Activated CD8-positive, alpha-beta T cell treated with anti-CD3 and anti-CD28 coated beads, Interleukin-2, amount 10 ng/mL, durations not matched to agents 7 days and 5 days (primary cell): ENCODE measurements at places on chromosomes 1 and 21.

DNA sequence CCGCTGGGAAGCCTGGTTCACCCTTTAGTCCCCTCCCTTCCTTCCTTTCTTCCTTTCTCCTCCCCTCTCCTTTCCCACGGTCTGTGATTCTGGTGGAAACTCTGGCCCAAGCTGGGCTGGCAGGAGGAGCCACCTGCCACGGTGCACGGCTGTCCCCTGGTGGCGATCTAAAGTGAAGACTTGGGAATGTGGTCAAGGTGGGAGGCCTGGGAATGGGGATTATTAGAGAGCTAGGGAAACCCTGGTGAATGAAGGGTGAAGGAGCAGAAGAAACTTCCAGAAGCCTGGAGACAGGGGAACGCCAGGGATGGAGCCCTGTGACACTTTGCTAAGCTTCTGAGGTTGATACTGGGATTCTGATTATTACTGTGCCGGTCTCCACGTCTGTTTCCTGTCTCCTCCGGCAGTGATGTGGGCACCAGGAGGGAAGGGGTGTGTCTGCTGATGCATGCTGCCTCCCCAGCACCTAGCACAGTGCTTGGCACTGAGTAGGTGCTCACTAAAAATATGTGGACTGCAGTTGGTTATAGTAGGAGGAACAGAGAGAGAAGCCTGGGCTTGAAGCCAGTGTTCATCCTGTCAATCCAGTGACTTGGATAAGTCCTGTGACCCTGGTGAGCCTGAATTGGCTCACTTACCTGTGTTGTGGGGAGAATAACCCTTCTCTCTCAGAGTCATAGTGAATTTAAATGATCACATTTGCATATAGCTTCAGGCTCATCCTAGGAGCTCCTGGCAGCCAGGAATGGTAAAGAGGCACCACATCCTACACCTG is 71.2 kb upstream of the NBPF3 start:
- peak; percentile 60 for DNase-seq

DNA sequence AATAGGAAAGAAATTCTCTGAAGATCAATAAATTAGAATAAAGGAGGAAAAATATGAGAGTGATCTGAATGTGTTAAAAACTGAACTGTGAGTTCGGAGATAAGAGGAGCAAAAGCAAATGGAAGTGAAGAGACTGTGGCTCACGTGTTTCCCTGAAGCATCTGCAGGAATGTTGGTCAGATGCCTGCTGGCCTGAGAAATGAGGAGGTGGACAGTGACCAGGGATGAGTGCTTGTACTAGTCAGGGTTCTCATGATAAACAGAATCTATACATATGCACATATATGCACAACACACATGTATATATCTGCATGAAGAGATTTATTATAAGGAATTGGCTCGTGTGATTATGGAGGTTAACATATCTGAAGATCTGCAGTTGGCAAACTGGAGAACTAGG is 103.4 kb upstream of the TIAM1 start:
- DNase-seq = no peak

GRCh38 chr1:28902738-28903137 is 11.6 kb upstream of the EPB41 start:
- no peak for DNase-seq

DNA sequence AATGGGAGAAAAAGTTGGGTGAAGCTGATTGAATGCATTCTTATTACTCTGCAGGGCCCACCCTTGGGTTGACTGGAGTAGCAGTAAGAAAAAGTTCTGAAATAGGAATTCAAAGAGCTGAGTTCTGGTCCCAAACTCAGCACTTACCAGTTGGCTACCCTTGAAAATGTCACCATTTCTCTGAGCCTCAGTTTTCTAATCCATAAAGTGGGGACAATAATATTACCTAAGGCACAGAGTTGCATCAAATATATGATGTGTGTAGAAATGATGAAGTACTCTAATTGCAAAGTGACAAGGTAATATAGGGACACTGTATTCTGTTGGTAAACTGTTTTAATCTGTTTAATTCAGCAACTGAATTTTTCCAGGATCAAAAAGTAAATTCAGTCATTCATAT is 1.2 kb downstream of the LRRC52 start:
- no peak for DNase-seq

- peak; percentile 31 for DNase-seq
Observed at GRCh38 chr21:37006486-37007291, at the start of gene RIPPLY3. Gene RIPPLY3 (plus strand): TSS chr21:37006702. CDS start chr21:37006773, 71 bp downstream.

GRCh38 chr1:2479618-2480017 is 3.5 kb downstream of the PLCH2 start:
- no peak for DNase-seq

DNA sequence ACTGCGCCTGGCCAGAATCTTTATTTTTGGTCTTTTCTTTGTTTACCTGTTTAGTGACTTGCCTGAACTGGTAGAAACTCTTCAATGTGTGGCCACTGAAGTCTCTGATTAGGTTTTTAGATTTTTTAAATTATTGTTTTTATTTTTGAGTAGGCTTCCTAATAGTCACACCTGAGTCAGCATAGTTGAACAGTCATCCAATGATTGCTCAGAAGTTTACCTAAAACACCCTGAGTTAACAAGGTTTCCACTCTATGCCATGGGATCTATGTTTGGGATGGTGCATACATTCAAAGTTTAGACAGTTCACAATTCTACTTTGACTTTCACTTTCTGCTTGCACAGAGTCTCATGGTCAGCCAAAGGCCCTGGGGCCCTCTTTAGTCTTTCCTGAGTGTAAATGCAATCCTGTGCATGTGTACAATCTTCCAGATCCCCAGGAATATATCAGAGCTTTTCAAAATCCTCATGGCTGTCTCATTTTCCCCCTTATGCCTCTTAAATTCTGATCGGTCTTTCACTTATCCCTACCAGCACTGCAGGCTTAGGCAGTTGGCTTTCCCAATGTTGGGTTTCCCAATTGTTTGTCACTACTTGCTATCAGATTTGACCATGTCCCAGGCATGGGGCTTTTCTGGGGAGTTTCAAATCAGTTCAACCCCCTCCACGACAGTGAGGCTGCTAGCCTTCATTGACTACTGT is 114.4 kb upstream of the RAB3GAP2 start:
- DNase-seq = no peak

DNA sequence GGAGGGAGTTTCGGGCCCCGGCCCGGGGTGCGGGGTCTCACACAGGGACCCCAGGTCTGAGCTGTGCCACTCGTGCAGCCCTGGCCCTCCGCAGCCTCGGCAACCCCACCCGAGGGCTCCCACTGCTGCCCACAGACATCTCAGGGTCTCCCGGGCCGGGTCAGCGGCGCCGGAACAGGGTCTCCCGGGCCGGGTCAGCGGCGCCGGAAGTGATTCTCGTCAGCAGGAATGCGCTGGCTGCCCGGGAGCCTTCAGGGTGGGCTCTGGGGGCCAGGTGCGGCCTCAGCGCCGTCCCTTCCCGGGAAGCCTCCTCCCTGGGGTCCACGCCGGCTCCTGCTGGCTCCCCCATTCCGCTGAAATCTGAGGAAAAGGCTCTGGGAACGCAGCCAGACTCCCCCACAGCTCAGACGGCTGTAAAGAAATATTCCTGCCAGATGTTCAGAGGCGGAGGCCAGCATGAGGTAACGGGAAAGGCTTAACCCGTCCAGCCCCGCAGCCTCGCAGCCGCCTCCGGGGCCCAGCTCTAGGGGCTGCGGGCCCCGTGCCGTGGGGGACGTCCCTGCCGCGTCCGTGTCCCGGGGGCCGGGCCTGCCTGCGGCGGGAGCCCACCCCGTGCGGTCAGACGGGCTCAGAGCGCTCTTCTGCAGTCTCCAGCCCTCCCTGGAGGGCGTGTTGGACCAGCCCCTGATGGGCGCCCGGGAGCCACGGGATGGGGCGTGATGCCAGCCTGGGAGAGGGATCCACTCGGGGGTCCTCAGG is 8.7 kb upstream of the COL6A1 start:
- no peak for DNase-seq

- no peak for DNase-seq
Observed at GRCh38 chr1:178745260-178745659, 20.2 kb downstream of the RALGPS2 start.

GRCh38 chr1:150841626-150842025 is 33.6 kb upstream of the CTSK start:
- DNase-seq = peak; percentile 38

DNA sequence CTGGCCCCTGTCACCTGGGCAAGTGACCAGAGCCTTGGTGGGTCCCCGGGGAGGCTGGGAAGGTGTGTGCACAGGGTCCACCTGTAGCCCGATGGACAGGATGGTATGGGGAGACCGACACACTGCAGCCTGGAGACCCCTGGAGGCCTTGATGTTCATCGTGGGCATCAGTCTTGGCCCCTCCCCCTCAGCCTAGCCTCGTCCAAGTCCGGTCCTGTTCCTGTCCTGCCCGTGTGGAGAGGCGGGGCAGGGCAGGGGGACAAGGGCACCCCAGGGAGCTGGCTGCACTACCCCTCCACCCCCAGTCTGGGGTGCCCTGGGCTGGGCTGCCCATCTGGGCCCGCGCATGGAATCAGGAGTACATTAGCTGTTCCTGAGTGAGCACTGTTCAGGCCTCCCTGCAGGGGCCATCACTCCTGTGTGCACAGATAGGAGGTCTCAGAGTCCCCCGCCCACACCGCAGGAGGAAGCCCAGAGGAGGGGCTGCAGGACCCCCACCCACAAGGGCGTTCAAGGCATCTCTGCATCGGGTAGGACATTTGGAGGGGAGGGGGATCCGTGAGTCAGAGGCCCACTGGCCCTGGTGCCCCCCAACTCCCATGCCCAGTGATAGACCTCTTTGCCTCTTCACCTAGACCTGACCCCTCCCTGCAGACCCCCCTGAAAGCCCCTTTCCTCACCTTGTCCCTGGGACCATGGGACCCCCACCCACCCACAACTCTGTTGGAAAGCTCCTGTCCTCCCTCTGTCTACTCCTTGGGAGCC is 63.2 kb downstream of the WNT9A start:
- DNase-seq = peak; percentile 16

DNA sequence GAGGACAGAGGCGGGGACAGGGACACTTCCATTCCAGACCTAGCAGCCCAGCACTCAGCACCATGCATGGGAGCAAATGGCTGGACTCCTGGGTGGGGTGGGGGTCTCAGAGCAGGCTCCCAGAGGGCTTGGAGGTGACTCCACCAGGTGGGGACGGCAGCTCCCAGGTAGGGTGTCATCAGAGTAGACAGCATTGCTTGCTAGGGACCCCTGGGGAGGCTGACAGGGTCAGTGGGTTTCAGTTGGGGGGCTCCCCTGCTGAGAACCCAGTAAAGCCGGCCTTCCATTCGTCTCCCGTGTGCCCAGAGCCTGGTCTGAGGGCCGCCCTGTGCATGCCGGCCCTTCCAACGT is 4.8 kb upstream of the GJC2 start:
- no peak for DNase-seq

- DNase-seq = no peak
Observed at GRCh38 chr21:36852293-36852692, 114.2 kb downstream of the HLCS start.

DNA sequence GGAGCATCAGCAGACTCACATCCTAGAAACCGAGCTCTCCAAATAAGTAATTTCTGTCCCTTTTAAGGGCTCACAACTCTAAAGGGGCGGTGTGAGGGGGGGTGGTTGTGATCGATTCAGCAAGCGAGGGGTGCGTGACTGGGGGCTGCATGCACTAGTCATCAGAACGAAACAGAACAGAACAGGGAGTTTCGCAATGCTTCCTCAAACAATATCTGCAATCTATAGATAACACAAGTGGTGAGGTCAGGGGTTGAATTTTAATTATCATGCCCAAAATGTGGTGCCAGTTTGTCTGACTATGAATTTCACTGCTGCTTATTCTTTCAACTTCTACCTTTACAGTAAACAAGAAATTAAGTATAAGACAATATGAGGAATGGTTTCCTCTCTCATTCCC is 1003.0 kb upstream of the NCAM2 start:
- DNase-seq = no peak

DNA sequence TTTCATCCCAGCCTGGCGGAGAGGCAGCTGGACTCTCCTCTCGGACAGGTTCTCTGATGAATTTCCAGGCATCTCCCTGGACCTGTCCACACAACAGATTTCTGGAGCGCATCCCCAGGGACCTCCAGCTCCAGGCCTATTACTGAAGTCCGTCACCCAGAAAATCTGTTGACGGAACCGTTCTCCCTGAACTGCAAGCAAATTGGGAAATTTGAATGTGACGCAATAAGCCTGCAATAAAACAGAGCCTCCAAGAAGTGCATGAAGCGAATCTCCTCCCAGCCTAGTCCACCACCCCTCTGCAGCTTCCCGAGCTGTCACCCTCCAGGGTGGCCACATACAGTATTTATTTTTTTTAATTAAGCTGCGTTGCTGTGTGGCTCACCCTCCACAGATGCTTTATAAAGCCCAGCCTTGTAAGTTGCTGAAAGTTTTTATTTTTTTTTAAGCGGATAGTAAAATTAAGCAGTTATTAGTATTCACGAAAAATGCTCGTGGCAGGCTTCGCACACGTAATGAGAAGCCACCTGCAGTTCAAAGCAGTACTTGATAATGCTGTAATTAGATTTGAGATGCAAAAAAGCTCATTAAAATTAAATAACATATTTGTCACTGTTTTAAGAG is 173.3 kb downstream of the CAMTA1 start:
- no peak for DNase-seq

GRCh38 chr1:208722592-208722991 is 478.4 kb upstream of the PLXNA2 start:
- DNase-seq = no peak

- DNase-seq = no peak
Observed at GRCh38 chr1:45365051-45365450, 24.8 kb upstream of the MUTYH start.

DNA sequence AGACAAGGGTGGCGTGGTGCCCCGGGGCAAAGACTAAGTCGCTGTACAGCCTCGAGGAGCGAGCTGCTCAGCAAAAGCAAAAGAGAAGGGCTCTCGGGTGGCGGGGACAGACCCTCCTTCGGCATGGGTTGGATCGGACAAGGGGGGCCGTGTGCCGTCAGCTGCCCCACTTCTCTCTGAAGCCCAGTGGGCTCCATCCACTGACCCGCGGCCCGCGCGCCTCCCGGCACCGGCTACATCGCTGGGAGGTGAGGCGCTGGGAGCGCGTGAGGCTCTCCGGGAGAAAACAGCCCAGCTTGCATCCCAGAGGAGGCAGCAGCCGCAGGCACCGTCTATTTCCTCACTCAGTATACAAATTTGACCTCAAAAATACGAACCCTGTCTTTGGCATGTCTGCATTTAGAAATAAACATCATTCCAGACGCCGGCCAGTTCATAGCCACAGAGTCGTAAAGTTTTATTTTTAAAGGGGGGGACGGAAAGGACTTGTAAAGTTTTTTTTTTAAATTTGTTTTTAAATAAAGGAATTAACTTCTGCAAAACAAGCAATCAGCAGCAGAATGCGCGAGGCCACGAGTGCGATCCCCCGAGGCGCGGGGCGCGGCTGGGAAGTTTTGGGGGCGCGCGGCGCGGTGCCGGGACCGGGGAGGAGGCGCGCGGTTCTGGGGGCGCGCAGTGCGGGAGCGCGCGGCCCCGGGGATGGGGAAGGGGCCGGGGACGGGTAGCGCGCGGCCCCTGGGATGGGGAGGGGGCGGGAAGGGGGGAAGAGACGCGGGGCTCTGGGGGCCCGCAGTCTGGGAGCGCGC is 689 bp upstream of the GPR137B start:
- no peak for DNase-seq

GRCh38 chr1:172429331-172430127 is 9.0 kb downstream of the C1orf105 start:
- peak; percentile 71 for DNase-seq

- no peak for DNase-seq
Observed at GRCh38 chr1:52474807-52475206, 70.4 kb downstream of the PRPF38A start.

- peak; percentile 59 for DNase-seq
Observed at GRCh38 chr1:110829955-110830553, 42.9 kb upstream of the CD53 start.

GRCh38 chr1:31571340-31572295 is 4.7 kb upstream of the TINAGL1 start:
- DNase-seq = no peak
